ENCODE measurements at places on chromosomes 2 and 18.

DNA sequence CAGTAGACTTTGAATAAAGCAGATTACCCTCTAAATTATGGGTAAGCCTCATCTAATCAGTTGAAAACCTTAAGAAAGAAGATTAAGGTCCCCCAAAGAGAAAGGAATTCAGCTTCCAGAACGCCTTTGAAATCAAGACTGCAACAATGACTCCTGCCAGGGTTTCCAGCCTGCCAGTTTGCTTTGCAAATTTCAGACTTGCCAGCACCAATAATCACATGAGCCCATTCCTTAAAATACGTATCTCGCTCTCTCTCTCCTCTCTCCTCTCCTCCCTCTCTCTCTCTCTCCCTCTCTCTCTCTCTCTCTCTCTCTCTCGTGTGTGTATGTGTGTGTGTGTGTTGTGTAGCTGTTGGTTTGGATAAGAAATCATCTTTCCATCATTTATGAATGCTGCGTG lies 184.2 kb downstream of the PDE1A start:
- no peak for DNase-seq

DNA sequence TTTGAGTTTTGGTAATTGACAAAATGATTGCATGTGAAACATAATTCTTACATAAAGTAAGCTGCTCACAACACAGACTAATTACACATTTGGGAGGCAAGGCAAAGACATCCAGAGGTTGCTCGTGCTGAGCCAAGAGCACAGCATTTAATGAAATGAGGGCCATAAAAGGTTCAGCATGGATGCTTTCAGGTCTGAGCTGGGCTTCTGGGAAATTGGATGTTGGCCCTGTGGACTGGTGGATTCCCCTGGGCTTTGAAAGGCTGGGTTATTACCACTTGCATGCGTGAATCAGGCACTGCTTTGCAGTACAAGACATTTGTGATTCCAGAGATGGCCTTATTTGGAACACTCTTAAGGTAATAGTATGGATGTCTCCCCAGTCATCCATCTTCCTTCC lies 533.5 kb upstream of the NRP2 start:
- DNase-seq, result no peak

DNA sequence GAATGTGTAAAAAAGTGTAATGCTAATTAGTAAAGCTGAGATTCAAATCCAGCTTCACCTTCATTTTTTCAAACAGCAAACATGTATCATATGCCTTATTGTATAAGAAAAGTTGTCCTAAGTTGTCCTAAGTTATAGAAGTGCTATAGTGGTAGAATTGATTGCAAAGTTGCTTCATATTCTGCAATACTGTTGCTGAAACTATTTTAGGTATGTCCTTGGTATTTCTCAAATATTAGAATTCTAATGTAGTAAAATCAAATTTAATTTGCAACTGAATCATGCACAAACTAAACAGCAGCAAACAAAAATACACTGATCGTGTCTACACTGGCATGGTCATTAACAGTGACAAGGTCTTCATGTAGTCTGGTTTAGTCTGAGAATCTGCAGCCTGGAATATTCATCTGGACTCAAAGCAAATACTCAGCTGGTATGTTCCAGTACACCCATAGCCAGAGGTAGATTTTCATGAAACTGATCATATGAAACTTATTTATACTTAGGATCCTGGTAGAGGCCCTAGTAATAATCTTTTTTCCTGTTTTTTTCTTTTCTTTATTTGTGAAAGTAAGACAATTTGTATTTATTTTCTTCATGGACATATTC lies 555.6 kb upstream of the ZEB2 start:
- no peak for DNase-seq

DNA sequence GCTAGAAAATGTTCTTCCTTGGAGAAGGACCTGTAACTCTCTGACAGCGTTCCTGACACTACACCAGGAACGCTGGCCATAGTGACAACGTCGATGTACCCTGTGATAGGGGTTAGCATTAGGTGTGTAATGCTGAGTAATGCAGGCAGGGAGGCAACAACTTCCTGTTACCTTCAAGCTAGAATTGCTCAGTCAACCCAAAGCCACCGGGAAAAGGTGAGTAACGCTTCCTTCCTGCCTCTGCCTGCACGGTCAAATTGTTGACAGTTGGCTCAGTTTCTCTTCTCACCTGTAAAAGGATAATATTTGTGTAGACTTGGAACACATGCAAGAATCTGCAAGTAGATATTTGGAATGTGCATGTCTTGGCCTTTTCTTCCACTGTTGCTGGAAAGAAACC lies 12.7 kb downstream of the FAM110C start:
- no peak for DNase-seq

GRCh38 chr2:231315896-231316295 lies 79.6 kb upstream of the B3GNT7 start:
- DNase-seq, result no peak

- DNase-seq, result no peak
Measured at GRCh38 chr2:239302083-239302807, 98.6 kb downstream of the HDAC4 start.

- no peak for DNase-seq
Measured at GRCh38 chr2:26245810-26246209, 1.1 kb downstream of the HADHB start.

DNA sequence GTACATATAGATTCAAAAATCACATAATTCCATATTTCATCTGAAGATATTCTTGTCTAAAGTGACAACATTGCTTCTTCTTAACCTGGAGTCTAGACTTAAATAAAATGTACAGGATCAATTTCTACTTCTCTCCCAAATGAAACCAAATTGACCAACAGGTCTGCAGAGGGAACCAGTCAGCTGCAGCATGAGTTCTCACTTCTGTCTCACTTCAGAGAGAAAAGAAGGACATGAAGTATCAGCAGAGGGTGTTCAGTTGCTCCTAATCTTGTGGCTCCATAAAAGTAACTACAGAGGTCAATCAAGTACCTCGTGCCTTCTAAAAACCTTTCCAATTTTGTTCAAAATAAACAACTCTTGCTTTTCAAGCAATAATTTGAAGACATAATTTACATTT lies 47.2 kb upstream of the MAP2 start:
- DNase-seq, result no peak

All from GOT3 (cell line).